ENCODE measurements at places on chromosomes 2 and 18.

- DNase-seq = no peak
These were observed 955.4 kb upstream of the FANCL start for GRCh38 chr2:59196491-59196890.

DNA sequence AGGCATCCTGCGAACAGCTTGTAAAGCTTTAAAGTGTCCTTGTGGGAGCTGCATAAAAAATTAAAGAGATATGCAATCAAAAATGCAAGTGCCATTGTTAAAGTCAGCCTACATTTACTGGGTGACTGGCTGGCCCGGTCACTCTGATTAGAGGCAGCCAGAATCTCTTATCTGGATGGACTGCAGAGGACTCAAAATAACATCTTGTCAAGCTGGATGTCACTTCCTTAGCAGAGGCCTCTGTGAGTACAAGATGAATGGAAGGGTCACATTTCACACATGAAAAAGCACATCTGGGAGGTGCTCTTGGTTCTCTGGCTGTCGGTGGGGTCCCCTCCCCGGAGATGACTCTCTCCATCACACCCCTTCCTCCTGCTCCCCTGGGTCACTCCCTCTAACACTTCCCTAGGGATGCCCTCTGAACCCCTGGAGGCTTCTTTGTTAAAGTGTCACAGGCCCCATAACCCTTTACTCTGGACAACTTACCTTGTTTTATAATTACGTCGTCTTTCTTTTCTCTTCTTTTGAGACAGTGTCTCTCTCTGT lies 122.1 kb downstream of the SH3BP4 start:
- DNase-seq = no peak

GRCh38 chr2:186445506-186445905 lies 40.6 kb upstream of the ZC3H15 start:
- no peak for DNase-seq

DNA sequence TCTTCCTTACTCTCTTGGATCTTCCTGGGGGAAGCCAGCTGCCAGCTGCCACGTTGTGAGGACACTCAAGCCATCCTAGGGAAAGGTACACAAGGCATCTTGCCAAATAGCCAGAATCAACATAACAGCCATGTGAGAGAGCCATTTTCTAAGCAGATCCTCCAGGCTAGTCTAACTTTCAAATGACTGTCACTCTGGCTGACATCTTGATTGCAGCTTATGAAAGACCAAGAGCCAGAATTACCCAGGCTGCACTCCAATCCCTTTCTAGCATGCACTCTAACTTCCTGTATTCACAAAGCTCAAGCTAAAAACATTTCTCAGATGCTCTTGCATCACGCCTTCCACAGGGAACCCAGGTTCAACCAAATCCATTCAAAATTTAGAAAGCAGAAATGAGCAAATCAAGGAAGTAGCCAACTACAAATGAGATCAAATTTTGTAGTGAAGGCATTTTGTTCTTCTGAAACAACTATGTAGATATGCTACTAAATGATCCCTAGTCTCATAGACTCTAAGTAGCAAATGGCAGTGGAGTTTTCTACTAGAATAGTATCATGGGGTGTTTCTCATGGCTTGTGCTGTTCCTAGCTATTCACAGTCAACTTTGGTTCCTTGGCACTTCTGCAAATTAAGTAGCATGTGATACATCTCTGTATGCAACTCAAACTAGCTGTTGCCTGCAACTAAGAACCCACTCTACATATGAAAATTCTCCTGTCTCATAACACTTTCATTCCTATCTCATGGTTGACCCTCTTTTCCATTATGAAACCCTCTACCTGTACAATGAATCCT lies 281.9 kb downstream of the ZEB2 start:
- DNase-seq = peak; percentile 92

- no peak for DNase-seq
These were observed 65.3 kb downstream of the PRKRA start for GRCh38 chr2:178385595-178386148.

GRCh38 chr2:99571533-99571932 lies 81.7 kb upstream of the REV1 start:
- DNase-seq = no peak

DNA sequence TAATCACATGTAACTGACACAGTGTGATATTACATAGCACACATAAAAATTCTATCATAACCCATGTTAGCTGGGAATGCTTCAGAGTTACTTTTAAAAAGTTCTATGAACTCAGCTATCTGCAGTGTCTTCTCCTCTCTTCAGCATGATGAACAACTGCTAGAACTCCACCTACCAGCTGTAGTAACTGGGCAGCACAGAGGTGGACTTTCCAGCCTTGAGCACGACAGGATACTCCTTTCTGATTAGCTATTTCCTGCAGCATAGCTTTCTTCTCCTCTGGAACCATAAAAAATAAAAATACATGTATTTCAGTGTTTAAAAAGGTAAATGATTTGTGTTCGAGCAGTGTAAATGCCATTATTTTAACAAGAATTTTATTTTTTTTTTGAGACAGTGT lies 59.5 kb upstream of the AMMECR1L start:
- no peak for DNase-seq

- no peak for DNase-seq
These were observed 13.4 kb downstream of the CAPG start for GRCh38 chr2:85396531-85397470.

- DNase-seq = no peak
These were observed 148.8 kb downstream of the MYO1B start for GRCh38 chr2:191394043-191394442.

GRCh38 chr2:132654968-132655367 lies 15.0 kb downstream of the LYPD1 start:
- no peak for DNase-seq

GRCh38 chr2:104844807-104845551 lies 8.9 kb upstream of the POU3F3 start:
- DNase-seq = no peak

DNA sequence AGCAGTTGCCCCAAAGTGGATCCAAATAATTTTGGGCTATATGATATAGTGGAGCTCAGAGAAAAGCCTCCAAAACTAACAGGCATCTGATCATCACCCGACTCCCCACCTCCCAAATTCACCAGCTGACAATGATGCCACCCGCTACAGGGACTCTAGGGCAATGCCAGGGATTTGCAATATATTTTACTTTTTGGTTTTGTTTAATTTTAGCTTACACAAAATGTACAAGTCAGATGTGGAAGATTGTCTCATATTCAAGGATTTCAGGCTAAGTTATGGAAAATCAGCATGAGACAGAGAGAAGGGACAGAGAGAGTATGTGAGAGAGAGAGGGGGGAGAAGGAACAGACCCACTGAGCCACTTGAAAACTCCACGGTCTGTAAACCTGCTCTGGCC lies 187.4 kb downstream of the TMEM247 start:
- DNase-seq = no peak

GRCh38 chr2:43460611-43461365 lies 135.1 kb downstream of the THADA start:
- no peak for DNase-seq

- DNase-seq = no peak
These were observed 5.9 kb downstream of the ASXL3 start for GRCh38 chr18:33583901-33584300.

DNA sequence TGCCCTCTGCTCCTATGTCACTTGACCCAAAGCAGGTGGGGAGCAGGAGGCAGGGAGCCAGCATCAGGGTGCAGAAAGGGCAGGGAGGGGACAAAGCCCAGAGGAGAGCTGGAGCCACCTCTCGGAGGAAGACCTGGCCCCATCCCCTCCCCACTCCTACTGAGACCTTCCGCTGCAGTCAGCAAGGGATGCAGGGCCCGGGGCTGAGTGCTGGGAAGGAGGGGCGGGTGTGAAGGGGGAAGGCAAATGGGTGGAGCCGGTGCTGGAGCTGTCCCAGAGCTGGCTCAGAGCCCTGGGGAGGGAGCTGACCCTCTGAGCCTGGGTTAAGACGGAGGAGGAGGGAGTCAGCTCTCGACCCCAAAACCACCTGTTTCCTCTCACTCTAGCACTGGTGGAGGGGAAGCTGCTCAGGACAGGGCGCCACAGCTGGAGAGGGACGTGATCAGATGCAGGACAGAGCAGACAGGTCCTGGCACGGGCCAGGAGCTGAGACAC lies 33.8 kb downstream of the HS1BP3 start:
- no peak for DNase-seq

GRCh38 chr2:181457121-181457740 lies at the start of gene ITGA4:
Gene ITGA4 (plus strand): TSS chr2:181457386. CDS start chr2:181457655, 269 bp downstream.
- peak; percentile 68 for DNase-seq

GRCh38 chr2:48696881-48697280 lies 58.6 kb downstream of the LHCGR start:
- DNase-seq = no peak

DNA sequence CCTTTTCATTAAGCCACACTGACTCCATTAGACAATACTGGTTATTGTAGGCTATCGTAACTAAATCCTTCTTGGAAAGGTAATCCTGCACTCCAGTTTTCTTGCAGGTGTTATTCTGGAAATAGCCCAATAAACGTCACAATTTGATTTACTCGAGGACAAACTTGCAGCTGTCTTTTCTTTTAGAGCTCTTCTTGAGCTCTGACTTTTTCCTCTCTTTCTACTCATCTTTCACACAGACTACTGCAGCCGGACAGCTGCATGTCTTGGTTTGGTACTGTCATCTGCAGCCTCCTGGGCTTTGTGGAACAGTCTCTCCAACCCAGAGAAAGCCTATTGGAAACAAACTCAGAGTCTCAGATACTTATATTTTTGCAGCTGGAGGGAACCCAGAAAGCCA lies 23.0 kb upstream of the MSGN1 start:
- no peak for DNase-seq

GRCh38 chr2:457262-457661 lies 169.4 kb upstream of the ALKAL2 start:
- no peak for DNase-seq

- no peak for DNase-seq
These were observed 12.6 kb upstream of the EVA1A start for GRCh38 chr2:75573145-75573878.

DNA sequence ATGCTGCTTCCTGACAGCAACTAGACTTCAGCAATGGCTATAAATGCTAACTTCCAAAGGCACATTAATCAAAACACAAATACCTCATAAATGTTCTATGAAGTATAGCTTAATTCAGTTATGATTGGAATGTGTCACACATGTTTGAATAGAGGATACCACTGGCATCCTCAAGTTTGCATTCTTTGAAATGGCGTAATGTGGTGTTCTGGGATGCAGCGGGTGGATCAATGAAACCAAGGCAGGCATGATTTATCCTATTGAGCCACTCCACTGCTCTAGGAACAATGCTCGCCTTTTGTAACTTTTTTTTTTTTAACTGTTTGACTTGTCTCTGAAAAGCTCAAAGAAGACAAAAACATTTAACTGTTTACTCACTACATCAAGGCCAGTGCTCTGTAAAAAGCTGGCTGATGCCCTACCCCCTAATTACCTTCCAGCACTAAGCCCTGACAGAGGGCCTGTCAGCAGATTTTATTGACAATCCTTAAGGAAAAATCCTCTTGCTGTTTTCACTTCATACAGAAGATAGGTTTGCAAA lies 278.8 kb upstream of the SESTD1 start:
- no peak for DNase-seq

DNA sequence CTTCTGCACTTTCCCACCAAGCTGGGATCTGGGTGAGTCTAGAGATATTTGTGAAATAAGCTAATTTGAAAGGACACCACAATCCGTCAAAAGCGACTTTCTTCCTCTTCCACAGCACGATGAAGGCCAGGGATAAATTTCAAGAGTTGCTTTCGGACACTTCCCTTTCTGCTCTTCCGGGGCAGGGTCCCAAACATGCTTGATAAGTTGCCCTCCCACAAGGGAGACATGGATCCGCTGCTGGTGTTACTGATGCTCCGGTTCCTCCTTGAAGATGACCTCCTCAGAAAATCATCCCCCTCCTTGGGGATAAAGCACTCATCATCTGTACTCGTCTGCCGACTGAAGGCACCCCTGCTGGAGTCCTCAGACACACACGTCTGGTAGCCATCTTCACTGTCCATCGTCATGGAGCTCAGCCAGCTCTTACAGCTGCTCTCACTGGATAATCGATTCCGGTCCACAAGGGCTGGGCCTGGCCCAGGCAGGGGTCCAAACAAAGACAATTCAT lies 28.2 kb downstream of the CYTIP start:
- DNase-seq = no peak

Measured in AML-193 (cell line).